ENCODE measurements at places on chromosomes 1 and 21.

DNA sequence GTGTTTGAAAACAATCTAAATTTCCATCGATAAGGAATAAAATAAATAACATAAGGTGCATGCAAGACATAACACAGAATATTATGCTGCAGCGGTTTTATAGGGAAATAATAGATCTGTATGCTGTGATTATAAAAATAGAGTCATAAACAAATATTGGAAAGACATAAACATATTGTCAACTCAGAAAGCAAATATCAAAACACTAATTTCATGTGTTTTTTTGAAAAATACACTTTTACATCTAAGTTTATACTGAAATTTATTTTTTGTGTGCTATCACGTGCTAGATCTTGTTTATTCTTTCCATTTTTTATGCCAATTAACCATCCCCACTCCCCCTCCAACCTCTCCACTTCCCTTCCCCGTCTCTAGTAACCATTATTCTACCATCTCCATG lies 9.4 kb downstream of the OR6K3 start:
- no peak for DNase-seq

DNA sequence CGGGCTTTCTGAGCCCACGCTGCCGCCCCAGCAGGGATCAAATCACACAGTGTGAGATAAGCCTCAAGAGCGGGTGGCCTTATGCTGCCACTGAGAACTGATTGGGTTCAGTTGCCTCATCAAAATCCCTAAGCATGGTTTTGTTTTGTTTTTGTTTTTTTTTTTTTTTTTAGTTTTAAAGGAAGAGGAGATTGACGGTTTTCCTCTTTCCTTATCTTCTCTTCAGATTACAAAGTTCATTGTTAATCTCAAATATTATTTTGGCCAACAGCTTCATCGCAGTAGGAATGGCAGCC lies 651 bp downstream of the COA6 start:
- no peak for DNase-seq

GRCh38 chr1:86616871-86617270 lies 70.0 kb downstream of the CLCA4 start:
- DNase-seq, result peak; percentile 31

DNA sequence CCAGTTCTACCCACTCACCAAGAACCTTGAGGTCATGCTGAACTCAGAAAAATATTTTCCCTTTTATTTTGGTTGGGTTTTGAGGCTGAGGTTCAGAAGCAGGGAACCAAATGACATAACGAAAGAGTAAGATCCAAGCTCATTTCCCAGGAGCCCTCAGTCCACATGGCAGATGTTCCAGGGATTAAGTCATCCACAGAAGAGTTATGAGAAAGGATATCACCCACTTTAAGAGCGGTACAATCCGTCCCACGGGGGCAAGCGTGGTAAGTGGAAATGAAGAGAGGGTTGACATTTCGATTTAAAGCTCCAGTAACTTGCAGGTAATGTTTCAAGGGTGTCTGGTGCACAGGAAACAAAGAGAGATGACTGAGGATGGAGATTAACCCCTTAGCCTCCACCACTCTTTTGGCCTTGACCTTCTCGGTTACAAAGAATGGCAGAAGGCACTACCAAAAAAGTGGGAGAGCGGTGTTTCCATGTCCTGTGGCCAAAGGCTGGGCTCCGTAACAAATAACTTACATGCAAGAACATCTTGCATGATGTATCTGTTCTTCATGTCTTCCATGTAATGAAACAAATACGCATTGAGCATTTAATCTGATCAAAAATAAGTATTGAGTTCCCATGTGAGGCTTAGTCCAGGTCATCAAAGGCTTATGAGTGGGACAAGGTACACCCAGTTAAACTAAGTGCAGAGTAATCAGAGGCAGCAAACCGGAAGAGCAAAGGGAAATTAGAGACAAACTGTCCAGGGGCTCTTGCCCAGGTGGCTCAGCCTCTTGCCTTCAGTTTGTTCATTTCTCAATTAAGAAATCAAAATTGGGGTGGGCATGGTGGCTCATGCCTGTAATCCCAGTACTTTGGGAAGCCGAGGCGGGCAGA lies 241.4 kb downstream of the TOMM20 start:
- no peak for DNase-seq

- no peak for DNase-seq
These were observed 15.9 kb upstream of the RGS8 start for GRCh38 chr1:182700351-182700709.

- no peak for DNase-seq
These were observed 164.9 kb upstream of the TMEM51 start for GRCh38 chr1:14988636-14989035.

DNA sequence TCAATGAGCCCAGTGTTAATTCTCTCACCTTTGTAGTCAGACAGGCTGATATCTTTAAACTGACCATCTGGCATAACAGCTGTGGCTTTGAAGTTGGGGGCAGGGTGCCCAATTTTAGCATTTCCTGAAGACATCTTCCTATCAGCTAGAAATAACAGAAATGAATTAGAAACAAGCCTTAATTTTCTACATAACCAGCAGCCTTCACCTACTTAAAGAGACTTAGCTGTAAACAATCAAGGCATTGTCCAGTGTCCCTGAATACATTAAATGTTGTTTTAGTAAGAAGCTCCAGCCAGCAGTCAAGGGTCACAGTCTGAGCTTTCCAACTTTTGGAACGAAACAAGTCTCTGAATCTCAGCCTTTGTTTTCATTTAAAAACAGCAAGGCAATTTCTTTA lies 2.8 kb downstream of the PRDX1 start:
- DNase-seq, result no peak

DNA sequence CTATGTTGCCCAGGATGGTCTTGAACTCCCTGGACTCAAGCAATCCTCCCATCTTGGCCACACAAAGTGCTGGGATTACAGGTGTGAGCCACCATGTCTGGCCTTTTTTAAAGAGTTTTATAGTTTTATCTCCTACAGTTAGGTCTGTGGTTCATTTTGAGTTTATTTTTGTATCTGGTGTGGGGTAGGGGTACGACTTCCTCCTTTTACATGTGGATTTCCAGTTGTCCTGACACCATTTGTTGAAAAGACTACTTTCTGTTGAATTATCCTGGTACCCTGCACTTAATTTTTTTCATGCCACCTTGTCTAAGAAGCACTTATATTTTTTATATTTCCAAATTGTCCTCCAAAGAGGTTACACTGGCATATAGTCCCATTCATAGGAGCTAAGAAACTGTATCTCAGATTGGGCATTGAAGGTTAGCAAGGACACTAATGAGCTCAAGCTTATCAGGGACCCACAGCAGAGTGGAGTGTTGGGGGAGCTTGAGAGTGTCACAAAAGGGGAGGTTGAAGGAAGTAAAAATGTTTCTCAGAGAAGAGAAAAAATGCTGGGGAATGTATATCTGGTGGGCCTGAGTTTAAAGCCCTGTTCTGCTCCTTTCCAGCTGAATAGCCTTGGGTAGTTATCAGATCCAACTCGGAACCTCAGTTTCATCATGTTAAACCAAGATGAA lies 23.4 kb upstream of the MEF2D start:
- DNase-seq, result no peak

Measured in CD4-positive, alpha-beta T cell treated with Interleukin-21 for 1 hour (primary cell).